ENCODE measurements at places on chromosomes 12 and 14. TPM values are rescaled to one million over a fixed set of nuclear protein-coding genes. Genes with fewer than 3 reads are reported as not detected.

DNA sequence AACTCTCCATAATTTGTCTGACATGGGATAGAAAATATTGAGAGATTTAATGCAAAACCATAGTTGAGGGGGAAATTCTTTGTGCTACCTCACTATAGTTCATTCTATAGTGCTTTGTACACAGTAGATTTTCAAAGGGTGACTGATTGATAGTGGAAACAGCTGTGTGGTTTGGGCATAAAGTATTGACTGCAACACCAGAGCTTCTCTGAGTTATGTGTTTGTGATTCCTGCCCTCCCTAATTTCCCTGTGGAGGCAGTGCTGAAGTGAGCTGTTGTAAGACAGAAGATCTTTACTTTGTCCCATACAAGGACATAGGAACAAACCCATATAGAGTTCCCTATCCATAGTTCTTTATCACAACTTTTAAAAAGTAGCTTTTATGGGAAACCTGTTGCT lies 47.1 kb downstream of the PTPRQ start:
- DNase-seq: no peak

DNA sequence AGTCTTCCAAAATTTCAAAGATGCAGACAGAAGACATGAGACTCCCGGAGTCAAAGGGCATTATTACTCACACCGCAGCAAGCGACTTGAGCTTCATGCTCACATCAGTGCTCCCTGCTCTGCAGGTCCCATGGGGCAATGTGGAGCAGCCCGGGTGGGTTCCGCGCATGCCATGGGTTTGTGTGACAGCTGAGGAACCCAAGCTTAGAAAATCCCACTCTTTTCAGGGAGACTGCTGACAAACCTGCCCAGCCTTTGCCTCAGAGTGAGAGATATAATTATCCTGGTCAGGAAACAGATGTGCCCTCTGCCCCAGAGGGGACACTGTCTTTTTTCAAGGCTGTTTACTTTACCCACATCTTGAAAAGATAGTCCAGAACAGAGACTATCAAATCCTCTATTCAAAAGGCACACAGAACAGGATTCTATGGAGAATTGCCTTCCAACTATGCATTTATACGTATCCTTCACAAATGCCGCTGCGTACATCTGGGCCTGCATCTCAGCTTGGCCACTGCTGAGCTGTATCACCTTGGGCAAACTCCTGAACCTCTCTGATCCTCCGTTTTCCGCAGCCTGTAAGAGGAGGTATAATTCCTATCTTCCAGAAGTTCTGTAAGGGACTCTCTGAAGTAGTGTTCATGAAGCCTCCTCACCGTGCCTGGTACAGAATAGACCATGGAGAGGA lies 16.0 kb downstream of the C14orf132 start:
- DNase-seq: no peak

- DNase-seq: no peak
Observed at GRCh38 chr12:124273630-124274029, 21.3 kb upstream of the RFLNA start.

DNA sequence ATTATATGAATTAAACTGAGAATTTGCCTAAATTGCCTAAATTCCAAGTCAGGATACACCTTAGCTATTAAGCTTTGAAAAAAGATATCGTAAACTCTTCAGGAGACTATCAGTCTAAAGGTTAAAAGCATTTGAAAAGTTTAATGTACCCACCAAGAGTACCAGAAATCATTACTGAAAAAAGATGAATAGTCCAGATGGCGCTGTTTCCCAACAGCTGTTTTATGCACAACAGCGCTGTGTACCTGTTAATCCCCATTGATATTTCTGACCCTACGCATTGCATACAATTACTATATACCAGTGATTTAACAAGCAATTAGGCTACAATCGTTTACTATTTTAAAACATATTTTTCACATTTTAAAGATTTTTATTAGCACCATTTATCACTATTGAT lies 185.0 kb downstream of the PLCZ1 start:
- no peak for DNase-seq

- DNase-seq: no peak
Observed at GRCh38 chr12:81998761-81999378, 239.7 kb upstream of the PPFIA2 start.

GRCh38 chr12:94207467-94207848 lies 59.1 kb downstream of the PLXNC1 start:
- no peak for DNase-seq

The RERGL gene
- total RNA-seq: 1.2 TPM
